ENCODE measurements at places on chromosomes 11 and 22.

DNA sequence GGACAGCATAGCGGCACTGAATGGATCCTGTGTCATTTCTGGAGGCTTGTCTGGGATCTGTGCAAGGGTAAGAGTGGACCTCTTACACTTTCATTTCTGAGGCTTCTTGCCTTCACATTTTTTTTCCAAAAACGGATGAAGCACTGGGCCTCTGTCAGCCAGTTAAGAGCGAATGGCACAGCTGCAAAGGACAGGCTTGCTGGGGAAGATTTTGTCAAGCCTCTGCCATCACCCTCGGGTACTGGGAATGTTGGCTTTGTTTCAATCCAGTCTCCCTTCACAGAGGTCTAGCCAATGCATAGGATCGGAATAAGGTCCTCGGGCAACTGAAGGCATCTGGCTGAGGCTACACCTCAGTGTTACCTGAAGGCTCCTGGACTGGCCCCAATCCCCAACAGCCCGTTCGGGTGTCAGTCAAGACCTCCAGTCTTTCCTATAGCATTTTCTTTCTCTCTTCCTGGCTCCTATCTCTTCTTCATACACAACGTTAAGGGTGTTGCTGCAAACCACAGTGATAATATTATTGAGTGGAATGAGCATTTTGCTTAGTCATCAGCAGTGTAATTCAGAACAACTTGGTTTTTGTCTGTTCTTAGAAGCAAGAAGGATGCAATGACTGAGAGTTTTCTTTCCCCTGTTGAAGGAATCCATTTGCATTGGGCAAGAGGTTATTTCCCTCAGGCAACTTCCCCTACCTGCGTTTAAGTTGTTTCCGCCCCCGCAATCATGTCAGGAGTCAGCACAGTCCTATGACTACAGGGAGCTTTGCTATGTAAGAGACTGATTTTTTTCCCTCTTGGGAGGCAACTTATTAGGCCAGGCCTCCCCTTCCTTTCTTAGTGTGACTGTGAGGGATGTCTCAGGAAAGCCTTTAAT is 22.8 kb downstream of the NPAT start:
- no peak for DNase-seq

- no peak for DNase-seq
These were observed 89.1 kb upstream of the CRYBB3 start for GRCh38 chr22:25110596-25110845.

GRCh38 chr11:8870411-8871170 is 40.4 kb upstream of the AKIP1 start:
- peak; percentile 77 for DNase-seq

- DNase-seq: no peak
These were observed 44.2 kb downstream of the TENM4 start for GRCh38 chr11:79396674-79397073.

GRCh38 chr11:110446061-110446460 is 16.3 kb downstream of the FDX1 start:
- no peak for DNase-seq

DNA sequence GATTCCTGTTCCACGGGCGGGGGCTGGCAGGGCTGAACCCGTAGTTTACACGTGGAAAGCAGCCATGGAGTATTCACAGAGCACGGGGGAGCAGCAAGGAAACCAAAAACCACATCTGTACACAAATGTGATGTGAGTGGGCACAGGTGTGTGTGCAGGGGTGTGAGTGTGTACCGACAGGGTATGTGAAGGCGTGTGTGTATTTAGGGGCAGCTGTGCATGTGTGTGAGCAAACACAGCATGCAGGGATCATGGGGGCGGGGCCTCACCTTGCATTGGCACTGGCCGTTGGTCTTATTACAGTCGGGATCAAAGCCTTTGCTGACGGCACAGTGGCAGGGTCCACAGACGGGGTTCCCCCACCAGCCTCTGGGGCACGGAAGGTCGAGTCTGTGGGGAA is 58.4 kb downstream of the TRMU start:
- DNase-seq: no peak

DNA sequence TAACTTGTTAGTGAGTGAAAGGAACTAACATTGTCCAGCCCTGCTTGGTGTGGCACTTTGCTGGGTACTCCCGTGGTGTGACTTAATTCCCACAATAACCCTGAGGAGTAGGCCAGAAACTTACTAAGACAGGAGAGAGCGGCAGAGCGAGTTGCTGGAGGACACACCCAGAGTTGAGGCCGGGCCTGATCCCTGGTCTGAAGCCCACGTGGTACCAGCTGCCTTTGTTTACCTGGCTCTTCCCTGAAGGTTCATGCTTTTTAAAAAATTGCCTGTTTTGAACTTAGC is 594 bp downstream of the MPST start:
- no peak for DNase-seq

- no peak for DNase-seq
These were observed 266.2 kb upstream of the PLET1 start for GRCh38 chr11:112526699-112527416.

DNA sequence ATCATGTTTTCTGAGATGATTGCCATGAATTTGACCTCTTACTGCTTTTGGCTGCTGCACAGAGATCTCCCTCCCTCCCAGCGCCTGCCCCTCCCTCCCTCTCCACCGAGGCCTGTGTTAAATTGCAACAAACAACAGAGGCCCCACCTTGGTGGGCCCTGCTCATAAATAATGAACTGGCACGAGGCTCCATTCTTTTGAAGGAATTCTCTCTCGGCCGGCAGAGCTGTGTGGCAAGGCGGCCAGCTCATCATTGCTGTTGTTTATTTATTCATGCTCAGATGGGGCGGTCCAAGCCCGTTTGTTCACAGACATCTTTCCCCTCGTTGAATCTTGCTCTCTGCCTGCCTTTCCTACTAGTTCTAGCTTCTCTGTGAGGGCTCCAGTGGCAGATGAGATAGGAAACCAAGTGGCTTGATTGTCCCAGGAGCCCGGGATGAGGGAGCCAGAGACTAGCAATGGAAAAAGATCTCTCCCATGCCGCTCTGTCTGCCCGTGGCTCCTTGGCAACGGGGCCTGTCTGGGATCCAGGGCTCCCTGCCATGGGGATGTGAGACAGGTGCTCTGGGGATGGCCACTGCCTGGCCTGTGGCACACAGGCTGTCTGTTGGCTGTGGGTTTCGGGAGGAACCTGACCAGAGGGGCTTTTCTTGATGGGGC is 192.6 kb downstream of the DSCAML1 start:
- no peak for DNase-seq

DNA sequence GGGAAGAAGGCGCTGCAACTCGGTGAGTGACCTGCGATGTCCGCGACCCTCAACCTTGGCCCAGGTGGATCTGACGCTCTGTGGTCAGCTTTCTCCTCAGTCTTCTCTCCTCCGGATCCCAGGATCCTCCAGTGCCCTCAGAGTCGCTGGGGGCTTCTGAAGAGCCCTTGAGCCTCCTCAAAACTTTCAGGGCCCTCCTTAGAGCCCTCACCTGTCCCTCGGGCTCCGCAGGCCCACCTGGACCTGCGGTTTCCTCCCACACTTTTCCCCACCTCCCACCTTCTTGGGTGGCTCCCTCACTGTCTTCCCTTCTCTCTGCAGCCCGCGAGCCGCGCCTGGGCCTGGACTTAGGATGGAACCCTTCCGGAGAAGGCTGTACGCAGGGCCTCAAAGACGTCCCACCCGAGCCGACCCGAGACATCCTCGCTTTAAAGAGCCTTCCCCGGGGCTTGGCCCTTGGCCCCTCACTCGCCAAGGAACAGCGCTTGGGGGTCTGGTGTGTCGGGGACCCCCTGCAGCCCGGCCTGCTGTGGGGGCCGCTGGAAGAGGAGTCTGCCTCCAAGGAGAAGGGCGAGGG is 335 bp downstream of the ZNF408 start:
- DNase-seq: no peak

- DNase-seq: no peak
These were observed 142.5 kb downstream of the APOL5 start for GRCh38 chr22:35860087-35860733.

- no peak for DNase-seq
These were observed 18.4 kb downstream of the TBX1 start for GRCh38 chr22:19779011-19779421.

DNA sequence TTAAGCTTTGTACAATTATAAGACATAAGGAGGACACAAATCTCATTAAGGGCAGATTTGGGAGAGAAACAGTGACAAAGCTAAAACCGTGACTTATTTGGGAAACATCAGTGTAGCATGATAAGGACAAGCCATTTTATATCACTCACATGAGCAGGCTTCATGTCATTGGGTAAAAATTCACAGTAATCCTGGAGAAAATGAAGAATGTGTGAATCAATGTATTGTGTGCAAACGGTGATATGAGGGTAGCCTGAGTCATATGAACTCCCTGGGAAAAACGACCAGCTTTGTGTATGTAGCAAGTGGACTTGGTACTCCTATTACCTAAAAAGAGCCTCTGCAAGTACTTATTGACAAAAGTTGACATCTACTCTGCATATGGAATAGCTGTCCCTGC is 6.0 kb upstream of the TRIM34 start:
- no peak for DNase-seq

GRCh38 chr11:34252651-34253050 is 105.2 kb downstream of the ABTB2 start:
- DNase-seq: no peak

DNA sequence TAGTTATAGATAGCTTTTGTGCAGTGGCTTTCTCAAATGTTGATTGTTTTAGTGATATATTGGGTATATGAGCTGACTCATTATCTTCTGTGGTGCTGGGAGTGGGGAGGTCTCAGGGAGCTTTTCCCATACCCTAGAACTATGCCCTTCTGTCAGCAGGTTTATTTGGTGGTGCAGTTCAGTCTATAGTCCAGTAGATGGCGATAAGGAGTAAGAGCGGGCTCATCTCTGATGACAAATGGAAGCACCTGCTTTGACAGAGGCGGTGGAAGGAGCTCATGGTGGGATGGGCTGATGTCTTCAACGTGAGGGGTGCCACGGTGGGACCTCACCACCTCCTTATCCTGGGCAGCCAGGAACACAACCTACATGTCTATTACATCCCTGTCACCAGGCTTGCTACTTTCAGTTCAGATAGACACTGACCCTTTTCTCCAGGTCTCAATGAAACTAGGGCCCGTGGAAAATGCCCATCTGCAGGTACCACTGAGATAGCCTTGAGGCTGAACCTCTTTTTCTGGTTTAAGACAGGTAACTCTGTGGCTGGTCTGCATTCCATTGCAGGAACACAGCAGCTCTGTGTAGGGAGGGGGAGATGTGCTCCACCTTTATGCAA is 13.0 kb upstream of the OR6A2 start:
- DNase-seq: no peak

GRCh38 chr11:1140642-1141490 is 16.9 kb upstream of the MUC5AC start:
- DNase-seq: no peak

- DNase-seq: no peak
These were observed 34.2 kb upstream of the RRM1 start for GRCh38 chr11:4060182-4060923.

- no peak for DNase-seq
These were observed 15.7 kb downstream of the DTX4 start for GRCh38 chr11:59187587-59187986.

DNA sequence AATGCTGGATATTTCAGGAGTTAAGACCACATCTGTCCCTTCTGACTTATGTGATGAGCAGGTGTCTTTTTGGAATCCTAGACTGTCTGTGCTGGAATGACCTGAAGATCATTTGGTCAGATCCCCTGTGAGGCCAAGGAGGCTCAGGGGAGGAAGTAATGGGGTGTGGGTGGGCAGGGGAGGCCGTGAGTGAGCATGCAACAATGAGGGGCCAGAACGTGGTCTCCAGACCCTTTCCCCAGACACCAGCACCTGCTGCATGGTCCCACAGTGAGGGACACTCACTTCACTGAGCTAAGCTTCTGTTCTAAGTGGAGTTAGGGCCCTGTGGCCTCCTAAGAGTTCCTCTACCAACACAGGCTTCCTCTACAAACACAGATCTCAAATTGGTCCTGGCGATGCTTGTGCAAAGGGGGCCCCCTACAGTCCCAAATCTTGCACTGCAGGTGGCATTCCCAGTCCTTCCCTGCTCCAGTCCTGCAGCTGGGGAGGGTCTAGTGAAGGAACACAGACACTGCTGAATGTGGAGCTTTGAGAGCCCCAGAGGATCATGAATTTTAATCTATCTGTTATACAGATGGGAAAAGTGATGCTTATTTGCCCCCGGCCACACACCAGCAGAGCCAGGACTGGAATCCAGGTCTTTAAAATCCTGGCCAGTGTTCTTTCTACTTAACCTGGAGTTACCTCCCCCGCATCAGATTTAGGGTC is 7.4 kb downstream of the USP2 start:
- peak; percentile 87 for DNase-seq

GRCh38 chr11:58650496-58650895 is 28.0 kb downstream of the CNTF start:
- no peak for DNase-seq

DNA sequence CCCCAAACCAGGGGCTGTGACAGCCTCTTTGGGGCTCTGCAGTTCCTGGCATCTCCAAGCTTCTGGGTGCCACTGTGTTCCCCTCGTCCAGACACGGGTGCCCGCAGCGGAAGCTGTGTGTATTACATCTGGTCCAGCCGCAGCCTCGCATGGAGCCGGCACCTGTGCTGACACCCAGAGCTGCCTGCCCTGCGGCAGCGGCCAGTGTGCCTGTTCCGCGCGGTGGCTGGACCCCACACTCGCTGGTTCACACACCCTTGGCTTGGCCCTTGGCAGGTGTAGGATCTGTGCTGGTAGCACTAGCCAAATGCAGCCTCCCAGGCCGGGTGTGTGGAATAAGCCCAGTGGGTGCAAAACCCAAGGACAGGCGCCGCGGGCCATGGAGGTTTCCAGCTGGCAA is 24.5 kb upstream of the RNASEH2C start:
- DNase-seq: no peak

DNA sequence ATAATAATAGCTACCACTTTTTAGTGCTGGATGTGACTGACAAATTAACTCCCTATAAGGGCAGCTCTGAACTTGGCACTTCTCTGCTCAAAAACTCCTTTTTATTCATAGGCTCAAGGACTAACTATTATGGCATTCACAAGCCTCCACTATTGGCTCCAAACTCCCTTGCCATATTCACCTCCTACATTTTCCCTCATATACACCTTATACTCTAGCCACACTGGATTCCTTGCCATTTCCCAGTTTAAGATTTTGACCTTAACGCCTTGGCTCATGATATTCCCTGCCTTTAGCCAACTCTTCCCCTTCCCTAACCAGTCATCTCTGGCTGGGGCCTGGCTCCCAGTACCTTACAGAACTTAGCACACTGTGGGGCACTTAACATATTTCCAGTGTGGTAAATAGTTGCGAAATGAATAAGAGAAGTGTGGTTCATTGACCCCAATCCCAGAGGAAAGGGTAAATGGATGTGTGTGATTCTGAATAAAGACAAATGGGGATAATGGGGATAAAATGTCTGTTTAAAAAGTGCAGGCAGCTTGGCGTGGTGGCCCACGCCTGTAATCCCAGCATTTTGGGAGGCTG is 40.0 kb upstream of the SORL1 start:
- DNase-seq: no peak

Data from sciatic nerve (tissue), 2 donors.